ENCODE measurements at places on chromosomes 6 and 20. TPM values are rescaled to one million over a fixed set of nuclear protein-coding genes. Genes with fewer than 3 reads are reported as not detected.

Gene CDK5RAP1
- 43.1 TPM for total RNA-seq

Gene GTSF1L
- total RNA-seq: not detected

Gene IPCEF1
- total RNA-seq: 0.27 TPM

Gene MATN4
- total RNA-seq: 5.1 TPM

Gene OR2H2
- not detected for total RNA-seq

Measured in GM23338 (cell line).